ENCODE measurements at places on chromosomes 7 and 10.

DNA sequence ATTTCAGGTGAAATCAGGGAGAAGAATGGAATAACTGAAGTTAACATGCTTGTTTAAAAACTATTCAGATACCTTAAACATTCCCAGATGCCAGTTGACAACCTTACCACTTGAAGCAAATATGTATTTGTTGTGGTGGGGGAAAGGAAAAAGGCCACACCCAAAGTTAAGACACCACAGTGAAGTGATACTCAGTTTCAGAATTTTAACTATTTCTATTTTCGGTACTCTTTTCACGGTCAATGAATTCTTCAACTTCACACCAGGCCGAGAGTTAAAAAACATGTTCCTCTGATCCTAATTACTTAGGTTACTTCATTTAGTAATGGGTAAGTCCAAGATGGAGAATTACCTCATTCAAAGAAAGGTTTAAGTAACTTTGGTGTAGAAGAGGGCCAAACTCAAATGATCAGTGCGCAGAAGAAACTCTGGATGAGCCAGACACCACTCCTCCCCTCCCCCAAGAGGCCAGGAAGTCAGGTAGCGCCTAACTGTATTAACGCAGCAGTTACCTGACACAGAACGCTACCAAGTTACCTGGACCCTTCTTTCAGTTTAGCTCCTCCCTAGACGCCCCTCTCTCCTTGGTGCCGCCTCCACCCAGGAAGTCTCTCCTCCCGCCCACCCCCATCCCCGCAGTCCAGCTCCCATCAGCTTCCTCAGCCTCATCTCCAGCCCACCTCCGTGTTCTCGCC is 700 bp downstream of the MTPN start:
- DNase-seq, result no peak

GRCh38 chr10:112235920-112236319 is 47.3 kb upstream of the TECTB start:
- no peak for DNase-seq

GRCh38 chr10:119029613-119030420 is at the start of gene NANOS1:
Gene NANOS1, plus strand, starts transcription at chr10:119029714. Its CDS starts 88 bp downstream, at chr10:119029802.
- DNase-seq, result no peak

DNA sequence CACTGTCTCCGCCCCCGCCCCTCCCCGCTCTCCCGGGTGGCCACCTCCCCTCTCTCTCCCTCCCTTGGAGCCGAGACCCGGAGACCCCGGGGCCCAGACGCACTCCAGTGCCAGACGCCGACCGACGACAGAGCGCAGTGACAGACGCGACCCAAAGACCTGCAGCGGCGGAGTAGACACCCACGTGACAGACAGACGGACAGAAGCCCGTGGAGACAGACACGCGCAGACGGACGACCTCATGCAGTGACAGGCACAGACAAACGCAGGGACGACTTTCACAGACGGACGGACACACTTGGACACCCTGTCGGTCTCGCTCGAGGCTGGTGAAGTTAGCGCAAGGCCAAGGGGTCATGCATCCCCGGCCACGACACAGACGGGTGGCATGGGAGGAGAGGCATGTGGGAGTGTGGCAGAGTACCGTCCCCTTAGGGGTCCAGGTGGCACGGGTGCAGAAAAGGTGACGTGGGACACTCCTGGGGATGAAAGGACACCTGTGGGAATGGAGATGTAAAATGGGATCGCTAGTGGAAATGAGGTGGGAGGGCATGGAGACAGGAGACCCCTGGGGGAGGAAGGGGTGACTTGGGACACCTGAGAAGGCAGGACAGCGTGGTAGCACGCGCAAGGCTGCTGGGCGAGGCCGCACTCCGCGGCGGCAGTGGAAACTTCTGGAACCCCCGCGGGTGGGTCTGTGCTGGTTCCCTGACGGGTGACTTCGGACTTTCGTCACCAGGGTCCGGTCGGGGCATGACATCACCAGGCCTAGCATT is 456 bp upstream of the ACHE start:
- DNase-seq, result no peak

- DNase-seq, result no peak
These were observed 47.2 kb downstream of the GSAP start for GRCh38 chr7:77368974-77369373.

- no peak for DNase-seq
These were observed 166.0 kb upstream of the COL1A2 start for GRCh38 chr7:94228678-94229077.

DNA sequence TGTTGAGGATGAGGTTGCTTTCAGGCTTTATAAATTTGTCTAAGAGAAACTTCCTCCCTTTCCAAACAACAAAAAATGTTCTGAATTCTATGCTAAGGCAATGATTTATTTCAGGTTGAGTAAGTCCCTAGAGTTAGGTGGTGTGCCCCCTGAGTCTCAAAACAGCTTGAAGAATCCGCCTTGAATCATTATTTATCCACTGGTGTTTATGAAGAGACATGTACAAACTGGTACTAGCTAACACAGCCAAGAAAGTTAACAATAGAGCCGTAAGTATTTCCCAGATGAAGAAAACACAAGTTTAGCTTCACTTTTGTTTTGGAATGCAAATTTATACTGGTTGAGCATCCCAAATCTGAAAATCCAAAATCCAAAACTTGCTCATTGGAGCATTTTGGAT is 66.2 kb upstream of the SRPK2 start:
- DNase-seq, result no peak

DNA sequence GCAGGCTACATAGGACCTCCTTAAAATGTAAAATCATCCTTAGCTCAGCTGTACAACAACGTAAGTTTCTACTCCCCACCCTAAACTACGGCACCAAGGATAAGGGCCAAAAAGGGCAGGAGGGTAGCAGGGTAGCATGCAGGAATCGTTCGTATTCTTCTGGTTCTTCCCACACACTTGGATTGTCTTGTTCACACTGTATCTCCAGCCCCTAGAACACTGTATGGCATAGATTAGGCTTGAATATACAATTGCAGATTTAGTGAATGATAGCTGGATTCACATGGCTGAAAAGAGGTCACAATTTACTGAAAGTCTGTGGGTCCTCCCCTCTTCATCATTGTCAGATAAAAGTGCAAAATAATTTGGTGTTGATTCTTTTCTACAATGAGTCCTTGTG is 28.2 kb upstream of the PRKAR2B start:
- DNase-seq, result no peak

GRCh38 chr7:24911213-24911603 is 68.8 kb downstream of the OSBPL3 start:
- no peak for DNase-seq

DNA sequence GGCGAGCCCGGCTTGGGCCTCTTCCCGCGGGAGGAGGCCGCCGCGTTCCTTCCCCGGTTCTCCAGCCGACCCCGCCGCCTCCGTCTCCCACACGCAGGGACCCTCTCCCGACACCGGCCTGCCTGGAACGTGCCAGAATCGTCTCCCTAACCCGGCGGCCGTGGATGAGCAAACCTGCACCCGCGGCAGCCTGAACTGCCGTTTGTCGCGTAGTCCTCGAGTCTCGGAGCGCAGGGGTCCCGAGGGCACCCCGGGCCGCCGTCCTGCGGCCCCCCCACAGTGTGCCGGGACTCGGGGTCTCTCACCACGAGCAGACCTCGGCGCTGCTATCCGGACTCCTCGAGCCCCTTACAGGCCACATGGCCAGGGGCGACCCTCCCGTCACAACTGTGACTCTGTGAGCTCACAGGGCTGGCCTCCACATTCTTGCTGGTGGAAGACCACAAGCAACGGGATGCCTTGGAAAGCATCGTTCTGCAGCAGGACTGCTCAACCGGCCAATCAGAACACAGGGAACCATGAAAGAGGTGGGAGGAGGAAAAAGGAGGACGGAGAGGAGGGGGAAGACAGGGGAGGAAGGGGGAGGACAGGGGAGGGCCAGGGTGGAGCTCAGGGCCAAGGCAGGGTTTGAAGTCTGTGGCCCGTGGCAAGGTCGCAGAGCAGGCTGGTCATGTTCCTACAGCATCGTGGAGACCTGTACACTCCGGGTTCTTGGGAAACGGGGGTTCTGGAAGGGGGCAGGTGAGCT is 276.9 kb downstream of the DNAJB6 start:
- no peak for DNase-seq

- no peak for DNase-seq
These were observed 67.7 kb upstream of the CHST15 start for GRCh38 chr10:124160943-124161582.

DNA sequence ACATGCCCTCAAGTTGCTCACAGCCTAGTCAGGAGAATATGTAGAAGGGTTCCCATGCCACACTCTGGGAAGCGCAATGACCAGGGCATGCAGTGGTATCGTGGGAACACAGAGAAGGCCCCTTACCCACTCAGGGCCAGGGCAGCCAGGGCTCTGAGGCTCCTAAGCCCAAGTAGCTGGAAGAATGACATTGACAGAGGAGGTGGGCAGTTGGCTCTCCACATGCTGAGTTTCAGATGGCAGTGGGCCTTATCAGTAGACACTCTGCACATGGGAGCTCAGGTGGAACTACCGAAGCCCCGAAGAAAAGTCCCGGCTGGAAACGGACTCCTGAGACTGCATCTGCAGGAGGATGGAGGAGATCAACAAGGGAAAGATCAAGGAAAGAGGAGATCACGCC is 15.7 kb upstream of the SVOPL start:
- DNase-seq, result no peak

DNA sequence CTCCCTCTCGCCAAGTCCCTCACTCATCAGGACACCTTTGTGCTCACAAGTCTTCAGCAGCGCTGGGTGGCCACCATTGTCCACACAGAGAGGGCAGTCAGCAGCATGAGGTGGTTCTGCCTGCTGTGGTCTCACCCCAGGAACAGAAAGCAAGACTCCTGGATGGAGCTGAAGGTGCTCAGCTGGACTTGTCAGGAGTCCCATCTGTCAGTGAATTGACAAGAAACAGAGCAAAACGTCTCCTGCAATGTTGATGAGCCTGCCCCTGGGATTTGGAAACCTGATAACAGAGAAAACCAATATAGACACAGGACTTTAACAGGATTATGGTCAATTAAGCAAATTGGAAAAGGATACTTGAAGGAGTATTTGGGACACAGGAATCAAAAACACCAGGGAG is 122.2 kb upstream of the PRSS58 start:
- DNase-seq, result no peak

GRCh38 chr7:99573257-99573656 is 14.8 kb downstream of the ZNF655 start:
- no peak for DNase-seq

GRCh38 chr7:93575555-93576399 is 1.3 kb upstream of the CALCR start:
- no peak for DNase-seq

DNA sequence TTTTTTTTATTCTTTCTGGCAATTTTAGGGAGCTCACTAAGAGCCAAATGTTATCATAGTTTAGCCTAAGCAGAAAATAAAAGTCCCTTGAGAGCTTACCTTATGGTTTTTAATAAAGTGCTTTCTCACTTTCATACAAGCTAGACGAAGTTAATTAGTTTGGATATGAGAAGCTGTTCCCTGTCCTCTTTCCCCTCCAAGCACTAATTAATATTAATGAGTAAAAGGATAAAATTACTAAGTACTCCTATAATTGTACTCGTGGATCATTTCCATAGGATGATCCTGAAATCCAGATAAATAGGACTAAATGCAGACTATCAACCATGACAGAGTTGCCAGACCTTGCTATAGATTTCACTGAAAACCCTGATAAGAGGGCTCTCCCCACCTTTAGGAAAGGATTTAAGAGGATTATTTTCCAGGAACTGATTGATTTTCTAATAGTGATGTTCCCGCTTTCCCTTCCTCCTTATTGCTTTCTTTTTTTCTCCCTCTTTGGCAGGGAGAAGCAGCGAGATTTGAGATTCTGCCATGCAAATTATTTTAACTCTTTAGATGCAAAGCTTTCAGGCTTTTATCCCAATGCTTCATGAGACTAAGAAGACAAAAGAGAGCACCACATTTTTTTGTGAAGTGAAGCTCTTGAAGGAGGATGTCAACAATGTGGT is 58.3 kb upstream of the HECW1 start:
- DNase-seq, result no peak

GRCh38 chr7:116780521-116780920 is 81.9 kb upstream of the CAPZA2 start:
- no peak for DNase-seq

- DNase-seq, result no peak
These were observed 45.3 kb downstream of the DLG5 start for GRCh38 chr10:77881222-77881621.

GRCh38 chr7:35342786-35343185 is 88.9 kb upstream of the TBX20 start:
- no peak for DNase-seq

GRCh38 chr10:96632974-96633710 is 46.3 kb upstream of the TM9SF3 start:
- DNase-seq, result no peak

DNA sequence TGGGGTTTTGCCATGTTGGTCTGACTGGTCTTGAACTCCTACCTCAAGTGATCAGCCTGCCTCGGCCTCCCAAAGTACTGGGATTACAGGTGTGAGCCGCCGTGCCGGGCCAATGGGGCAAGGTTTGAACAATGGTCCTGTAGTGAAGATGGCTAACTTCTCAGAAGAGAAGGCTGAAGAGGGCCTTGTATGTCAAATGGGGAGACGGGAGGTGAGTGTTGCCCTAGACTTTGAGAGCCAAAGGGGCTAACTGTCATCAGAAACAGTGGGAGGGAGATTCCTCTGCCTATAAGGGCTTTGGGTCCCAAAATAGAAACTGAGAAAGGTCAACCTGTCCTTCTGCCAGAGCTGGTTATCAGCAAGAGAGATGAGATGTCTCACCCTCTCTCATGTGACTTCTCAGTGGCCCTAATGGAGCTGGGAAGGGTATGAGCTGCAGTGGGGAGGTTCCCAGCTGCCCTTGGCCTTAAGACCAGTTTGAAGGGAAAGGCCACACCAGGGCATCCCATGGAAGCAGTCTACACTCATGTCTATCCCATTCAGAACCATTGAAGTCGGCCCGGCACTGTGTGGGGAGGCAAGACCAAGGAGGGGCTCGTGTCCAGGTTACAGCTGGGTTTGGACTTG is 1.3 kb upstream of the SAMD8 start:
- no peak for DNase-seq

DNA sequence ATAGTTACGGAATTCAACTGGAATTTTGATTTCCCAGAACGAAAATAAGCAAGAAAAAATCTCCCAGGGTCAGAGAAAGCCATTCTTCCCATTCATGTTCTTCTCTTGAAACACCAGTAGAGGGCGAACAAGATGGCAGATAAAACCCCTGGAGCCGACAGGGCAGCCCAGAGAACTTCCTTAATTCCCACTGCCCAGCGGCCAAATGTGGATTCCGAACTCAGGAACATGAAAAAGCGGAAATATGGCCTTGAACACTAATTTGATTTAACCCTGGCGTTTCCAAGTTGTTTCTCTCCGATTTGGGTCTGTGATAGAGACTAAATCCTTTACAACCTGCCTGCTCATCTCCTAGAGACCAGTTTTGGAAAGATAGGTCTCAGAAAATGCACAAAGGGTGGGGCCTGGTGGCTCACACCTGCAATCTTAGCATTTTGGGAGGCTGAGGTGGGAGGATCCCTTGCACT is 100.7 kb upstream of the WAC start:
- no peak for DNase-seq

- DNase-seq, result no peak
These were observed 314.9 kb upstream of the AOAH start for GRCh38 chr7:37039131-37039749.
